Activated naive CD4-positive, alpha-beta T cell treated with anti-CD3 and anti-CD28 coated beads, Interleukin-2, amount 10 ng/mL, durations not matched to agents 7 days and 5 days (primary cell): ENCODE measurements at places on chromosomes 11 and 22.
A peak's percentile ranks its signal among the peaks of the same experiment; 100 is the strongest.

- no peak for DNase-seq
Measured at GRCh38 chr11:95702526-95702925, 87.1 kb downstream of the FAM76B start.

- no peak for DNase-seq
Measured at GRCh38 chr11:122785031-122785541, 53.2 kb upstream of the CRTAM start.

- DNase-seq: peak; percentile 74
Measured at GRCh38 chr22:25068707-25069106, 116.2 kb downstream of the KIAA1671 start.

DNA sequence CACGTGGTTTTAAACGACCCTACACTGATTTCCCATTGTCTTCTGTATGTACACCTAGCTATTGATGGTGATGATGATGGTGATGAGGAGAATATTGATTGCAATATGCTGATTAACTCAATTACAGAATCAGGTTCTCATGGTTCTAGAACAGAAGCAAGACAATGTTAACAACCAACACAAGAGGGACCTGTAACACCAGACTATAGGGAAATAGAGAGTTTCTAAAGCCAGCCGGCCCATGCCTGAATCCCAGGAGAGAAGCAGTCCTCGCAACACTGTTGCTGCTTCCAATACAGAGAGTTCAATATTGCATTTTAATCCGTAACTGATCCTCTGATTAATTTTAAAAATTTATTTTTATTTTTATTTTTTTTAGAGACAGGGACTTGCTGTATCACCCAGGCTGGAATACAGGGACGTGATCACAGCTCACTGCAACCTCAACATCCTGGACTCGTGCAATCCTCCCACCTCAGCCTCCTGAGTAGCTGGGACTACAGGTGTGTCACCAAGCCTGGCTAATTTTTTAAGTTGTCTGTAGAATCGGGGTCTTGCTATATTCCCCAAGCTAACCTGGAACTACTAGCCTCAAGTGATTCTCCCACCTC lies 22.2 kb upstream of the UBASH3B start:
- no peak for DNase-seq

GRCh38 chr11:79600711-79601110 lies 159.9 kb upstream of the TENM4 start:
- no peak for DNase-seq

DNA sequence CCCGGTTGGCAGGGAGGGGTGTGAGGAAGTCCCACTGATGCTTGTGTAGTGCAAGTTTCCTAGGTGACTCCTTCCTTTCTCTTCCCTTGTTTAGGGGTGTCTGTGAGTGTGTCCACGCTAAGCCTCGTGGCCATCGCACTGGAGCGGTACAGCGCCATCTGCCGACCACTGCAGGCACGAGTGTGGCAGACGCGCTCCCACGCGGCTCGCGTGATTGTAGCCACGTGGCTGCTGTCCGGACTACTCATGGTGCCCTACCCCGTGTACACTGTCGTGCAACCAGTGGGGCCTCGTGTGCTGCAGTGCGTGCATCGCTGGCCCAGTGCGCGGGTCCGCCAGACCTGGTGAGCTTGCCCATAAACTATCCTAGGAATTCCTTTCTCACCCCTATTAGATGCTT lies 10.4 kb downstream of the CCKBR start:
- DNase-seq: no peak

DNA sequence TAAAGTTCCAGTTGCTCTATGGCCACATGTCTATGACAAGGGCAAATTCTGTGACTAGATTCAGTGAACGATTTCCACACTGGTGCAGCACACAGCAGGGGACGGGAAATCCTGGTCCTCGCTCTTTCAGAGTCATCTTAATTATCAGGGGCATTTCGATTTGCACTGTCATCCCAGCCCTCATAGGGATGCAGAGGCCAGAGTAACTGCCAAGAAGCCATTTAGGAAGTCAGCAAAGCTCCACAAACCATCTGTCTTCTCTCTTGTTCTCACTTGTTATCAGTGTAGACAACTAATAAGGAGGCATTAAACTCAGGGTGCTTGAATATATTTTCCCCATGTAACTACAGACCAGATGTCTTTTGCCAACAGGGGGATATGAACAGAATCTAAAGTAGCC lies 151.7 kb downstream of the STK33 start:
- DNase-seq: no peak

GRCh38 chr22:42310291-42311015 lies 40.0 kb upstream of the TCF20 start:
- no peak for DNase-seq

DNA sequence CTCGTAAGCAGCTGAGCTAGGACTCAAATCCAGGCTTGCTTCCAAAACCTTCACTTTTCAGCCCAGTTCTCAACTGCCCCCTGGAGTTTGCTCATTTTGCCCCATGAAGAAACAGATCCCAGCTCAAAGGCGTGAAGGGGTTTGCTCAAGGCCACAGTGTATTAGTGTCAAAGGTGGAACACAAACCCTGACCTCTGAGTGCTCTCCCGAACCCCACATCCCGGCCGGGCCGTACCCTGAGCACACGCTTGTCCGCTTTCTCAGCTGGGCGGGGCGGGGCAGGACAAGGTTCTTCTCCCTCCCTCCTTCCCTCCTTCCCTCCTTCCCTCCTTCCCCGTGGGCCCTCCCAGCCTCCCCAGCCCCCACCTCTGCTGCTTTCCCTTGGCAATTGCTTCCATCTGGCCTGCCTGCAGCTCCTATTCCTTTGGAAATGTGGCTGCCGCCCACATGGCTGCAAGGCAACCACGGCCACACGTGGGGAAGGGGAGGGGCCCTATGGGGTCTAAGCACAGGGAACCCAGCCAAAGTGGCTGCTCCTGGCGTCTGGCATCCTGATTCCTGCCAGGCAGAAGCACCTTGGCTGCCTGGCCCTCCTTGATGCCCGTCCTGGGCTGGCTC lies 4.1 kb downstream of the ST3GAL4 start:
- no peak for DNase-seq

GRCh38 chr11:70005107-70005818 lies 72.9 kb upstream of the ANO1 start:
- no peak for DNase-seq

- peak; percentile 32 for DNase-seq
Measured at GRCh38 chr22:37632174-37633088, 7.0 kb upstream of the SH3BP1 start.

DNA sequence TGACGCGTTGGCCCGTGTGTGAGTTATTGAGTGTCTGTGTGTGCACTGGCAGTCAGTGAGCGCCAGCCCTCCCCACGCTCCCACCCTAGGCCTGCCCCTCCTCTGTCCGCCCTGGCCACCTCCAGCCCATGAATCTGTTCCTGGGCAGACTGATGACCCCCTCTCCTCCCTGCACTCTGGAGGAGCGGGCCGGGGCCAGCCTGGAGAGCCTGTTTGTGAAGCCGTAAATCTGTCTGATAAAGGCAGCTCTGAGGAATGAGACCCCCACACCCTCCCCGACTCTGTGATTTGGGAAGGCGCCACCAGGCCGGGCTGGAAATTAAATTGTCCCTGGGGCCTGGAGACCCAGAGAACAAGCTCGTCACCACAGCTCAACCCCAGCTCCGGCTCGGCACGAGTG lies 8.6 kb downstream of the TSSC4 start:
- no peak for DNase-seq

DNA sequence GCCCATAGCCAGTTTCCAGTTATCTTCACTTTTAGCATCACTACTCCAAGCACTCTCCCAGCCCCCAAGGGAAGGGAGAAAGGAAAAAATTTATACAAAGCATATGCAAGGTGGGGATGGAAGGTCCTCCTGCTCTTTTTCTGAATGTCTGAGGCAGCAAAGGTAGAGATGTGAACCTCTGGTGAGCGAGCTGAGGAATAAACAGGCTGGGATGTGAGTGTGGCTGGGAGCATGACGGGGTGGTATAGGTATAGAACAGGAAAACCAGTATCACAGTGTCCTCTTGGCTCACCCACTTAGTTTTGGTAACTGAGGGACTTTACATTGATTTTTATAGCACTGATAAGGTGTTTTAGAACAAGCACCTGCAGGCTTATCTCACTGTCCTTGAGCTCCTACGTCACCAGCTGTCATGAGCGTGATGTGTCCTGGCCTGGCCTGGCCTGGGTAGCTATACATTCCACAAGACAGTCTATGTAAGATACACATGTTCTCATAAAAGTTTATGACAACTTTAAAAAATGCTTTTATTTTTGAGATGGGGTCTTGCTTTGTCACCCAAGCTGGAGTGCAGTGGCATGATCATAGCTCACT lies 10.3 kb upstream of the POLD3 start:
- no peak for DNase-seq

DNA sequence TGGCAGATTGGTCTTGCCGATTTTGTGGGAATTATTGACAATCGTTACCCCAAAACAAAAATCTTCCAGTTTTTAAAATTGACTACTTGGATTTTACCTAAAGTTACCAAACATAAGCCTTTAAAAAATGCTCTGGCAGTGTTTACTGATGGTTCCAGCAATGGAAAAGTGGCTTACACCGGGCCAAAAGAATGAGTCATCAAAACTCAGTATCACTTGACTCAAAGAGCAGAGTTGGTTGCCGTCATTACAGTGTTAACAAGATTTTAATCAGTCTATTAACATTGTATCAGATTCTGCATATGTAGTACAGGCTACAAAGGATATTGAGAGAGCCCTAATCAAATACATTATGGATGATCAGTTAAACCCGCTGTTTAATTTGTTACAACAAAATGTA lies 37.2 kb downstream of the IGLL1 start:
- DNase-seq: peak; percentile 15
